ENCODE measurements at places on chromosomes 4 and X.

GRCh38 chr4:2085496-2085901, 26.4 kb downstream of the NAT8L start:
- no peak for DNase-seq

GRCh38 chr4:4853921-4854648, 5.4 kb upstream of the MSX1 start:
- no peak for DNase-seq

DNA sequence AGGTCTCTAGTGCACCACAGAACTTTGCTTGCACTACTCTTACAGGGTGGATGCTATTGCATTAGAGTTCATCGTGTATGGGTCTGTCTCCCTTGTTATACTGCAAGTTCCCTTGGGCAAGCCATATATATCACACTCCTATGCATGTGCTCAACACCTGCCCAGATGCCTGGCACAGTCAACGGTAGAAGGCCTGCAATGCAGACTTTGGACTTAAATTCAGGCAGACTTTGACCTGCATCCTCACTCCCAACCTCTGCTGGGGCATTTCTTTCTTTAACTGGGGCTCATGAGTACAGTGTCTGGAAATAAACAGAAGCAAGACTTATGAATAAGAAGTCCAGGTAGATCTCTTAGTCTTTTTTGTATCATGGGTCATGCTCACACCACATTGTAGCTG, 148.2 kb downstream of the LDB2 start:
- no peak for DNase-seq

- DNase-seq: no peak
These were observed 920.9 kb upstream of the PABPC4L start for GRCh38 chr4:135122457-135122856.

DNA sequence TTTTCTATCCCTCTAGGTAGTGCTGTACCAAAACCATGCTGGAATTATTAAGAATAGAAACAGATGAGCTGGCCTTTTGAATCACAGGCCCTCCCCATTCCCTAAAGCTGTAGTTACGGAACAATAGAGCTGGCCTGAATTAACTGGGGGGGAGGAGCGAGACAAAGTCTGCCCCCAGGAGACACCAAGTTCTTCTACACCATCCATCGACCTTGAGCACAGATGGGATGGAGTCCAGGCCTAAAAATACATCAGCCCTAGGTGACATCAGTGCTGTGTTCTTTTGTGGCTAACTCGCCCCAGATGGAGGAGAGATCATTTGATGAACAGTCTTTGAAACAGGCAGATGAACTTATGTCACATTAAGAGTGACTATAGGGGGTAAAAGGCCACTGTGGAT, 49.6 kb downstream of the LHFPL1 start:
- DNase-seq: no peak

DNA sequence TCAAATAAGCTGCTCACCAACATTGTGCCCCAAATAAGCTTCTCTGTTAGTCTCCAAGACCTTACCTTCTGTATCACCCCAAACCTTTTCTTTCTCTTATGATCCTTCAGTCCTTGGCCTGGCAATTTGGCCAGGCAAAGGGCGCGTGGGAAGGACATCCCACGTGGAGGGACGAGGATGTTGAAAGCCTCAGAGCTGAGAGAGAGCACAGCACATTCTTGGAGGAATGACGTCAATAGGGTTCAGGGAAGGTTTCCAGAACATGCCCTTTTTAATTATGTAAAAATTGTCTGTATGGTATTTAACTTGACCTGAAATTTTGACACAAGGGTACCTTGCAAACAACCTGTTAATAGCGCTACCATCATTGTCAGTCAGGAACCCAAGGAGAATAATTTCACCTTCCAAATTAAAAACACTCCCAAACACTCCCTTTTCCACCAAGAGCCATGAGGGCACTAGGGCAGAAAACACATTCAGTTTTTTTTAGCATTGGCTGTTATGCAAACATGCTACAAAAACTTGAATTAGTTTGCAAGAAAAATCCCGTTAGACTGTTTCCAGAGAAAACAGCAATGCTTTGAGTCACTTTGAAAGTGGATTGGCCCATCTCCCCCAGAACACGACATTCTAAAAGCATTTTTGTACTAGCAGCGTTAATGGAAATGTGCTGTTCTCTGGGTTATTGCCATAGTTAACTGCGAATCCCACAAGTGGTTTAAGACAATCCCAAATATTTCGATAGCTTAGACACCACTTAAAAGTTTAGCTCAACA, 183.2 kb upstream of the PUDP start:
- DNase-seq: no peak

DNA sequence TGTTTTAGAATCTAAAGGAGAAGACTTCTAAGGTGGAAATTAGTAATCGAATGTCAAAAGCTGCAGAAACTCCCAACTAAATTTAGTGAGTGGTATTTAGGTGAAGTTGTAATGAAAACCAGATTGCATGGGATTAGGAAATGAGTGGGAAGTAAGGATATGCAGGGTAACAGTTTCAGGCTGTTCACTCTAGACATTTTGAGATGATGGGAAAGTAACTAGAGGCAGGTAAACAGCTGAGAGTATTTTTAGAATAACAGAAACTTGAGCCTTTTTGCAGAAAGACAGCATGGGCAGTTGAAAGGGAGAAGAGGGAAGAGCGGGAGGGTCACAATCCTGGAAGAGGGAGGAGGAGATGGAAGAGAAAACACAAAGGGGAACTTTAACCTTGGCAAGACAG, 12.7 kb downstream of the SPRY1 start:
- DNase-seq: no peak

DNA sequence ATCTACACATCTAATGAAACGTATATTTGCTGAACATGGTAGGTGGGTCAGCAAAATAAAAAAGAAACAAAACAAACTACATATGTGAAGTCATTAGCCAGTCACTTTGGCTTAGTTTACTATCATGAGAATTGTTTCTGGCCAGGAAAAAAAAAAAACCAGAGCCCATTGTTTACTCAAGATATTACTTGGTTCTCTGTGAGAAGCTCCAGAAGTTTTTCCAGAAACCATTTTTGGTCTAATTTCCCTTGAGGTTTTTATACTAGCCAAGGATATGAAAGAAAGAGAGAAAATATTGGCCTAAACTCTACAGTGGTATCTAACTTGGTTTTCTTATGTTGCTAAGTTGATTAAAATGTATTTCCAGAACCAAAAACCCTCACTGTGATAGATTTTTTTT, 259.1 kb downstream of the PDHA2 start:
- no peak for DNase-seq

- DNase-seq: no peak
These were observed 30.5 kb downstream of the ZBTB49 start for GRCh38 chr4:4320528-4320927.

- DNase-seq: no peak
These were observed 1.1 kb downstream of the ZNF141 start for GRCh38 chr4:338759-339097.

DNA sequence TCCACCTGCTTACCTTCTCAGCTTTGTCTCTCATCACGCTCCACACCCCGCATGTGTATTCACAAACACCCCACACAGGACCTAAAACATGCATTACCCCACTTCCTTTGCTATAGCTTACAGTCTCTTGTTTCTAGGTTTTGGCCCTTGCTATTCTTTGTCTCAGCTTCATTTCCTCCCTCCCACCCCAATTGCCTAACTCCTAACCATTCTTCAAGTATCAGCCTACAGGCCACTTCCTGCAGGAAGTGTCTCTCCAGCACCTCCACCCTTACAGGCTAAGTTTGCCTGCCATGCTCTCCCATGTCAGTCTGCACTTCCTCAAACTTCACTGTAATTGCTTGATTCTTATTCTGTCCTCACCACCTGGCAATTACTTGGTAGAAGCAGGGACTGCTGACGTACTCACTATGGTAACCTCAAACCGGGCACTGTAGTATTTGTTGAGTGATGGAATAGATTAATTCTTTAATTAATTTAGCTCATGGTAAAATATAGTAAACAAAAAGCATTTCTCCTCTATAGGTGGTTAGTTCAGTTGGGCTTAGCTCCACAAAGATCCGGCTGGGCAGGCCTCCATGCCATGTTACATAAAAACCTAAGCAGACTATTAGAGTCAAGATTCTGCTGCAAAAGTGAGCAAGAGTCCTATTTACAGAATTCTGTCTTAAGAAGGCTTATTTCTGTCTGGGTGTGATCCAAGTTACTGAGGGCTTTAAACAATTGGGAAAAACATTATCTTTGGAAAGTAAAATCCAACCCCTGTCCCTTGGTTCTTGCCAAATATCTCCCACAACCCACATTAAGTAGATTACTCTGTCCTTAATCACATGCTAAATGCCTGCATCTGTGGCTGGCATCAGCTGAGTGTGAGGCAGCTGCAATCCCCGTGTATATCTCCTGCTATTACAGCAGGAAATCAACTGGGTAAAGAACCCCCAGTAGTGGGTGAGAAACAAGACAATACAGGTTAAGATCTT, 124.7 kb upstream of the CPEB2 start:
- no peak for DNase-seq

All from activated T-cell treated with anti-CD3 and anti-CD28 coated beads, Interleukin-2, amount 50 U/mL, for 24 hours (primary cell).